ENCODE measurements at places on chromosomes 5 and 9.

GRCh38 chr5:132103332-132103951 lies 29.9 kb downstream of the CSF2 start:
- DNase-seq: peak; percentile 73

GRCh38 chr9:37747271-37747753 lies 6.3 kb upstream of the TRMT10B start:
- no peak for DNase-seq

DNA sequence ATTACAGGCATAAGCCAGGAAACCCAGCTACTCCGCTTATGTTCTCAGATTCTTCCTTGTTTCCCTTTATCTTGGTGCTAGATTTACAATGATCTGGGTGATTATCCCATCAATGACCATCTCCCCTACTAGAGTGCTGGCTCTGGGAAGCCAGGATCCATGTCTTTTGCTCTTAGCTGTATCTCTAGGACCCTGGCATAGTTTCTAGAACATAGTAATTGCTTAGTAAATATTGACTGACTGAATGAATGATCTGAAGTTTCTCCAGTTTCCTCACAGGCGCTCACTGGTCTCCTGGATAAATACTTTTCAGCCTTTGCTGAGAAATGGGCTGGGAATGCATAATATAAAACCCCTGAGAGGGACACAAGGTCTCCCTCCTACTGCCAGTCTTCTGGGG lies 60.0 kb upstream of the KLF9 start:
- DNase-seq: no peak

DNA sequence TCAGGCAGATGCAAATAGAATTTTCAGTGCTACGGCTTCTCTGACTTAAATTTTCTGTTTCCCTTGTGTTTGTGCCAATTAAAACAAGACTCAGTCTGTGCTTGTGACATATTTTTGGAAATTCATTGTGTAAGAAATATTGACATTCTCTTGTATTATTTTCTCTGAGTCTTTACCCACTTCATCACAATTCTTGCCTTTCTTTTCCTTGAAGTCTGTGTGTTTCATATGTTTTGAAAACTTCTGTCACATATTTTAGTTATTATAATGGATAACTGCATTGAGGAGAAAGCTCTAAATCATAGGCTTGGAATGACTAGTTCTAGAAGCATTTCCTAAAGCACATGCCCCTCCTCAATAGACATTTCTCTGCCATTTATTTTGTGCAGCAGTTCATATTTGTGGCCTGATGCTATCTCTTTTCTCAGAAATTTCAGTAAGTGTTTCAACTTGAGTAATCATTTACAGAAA lies 206.6 kb downstream of the PALM2AKAP2 start:
- DNase-seq: peak; percentile 90

- no peak for DNase-seq
Observed at GRCh38 chr5:146151970-146152369, 30.5 kb downstream of the LARS1 start.

All from AG04449 (cell line).